OCI-LY7 (cell line): ENCODE measurements at places on chromosomes 11 and 22. TPM values are rescaled to one million over a fixed set of nuclear protein-coding genes. Genes with fewer than 3 reads are reported as not detected.

Gene MIAT
- 4.1 and 5.2 TPM in 2 replicates for total RNA-seq

GRCh38 chr11:64643256-64643881 is 52.3 kb downstream of the SLC22A12 start:
- DNase-seq = no peak

DNA sequence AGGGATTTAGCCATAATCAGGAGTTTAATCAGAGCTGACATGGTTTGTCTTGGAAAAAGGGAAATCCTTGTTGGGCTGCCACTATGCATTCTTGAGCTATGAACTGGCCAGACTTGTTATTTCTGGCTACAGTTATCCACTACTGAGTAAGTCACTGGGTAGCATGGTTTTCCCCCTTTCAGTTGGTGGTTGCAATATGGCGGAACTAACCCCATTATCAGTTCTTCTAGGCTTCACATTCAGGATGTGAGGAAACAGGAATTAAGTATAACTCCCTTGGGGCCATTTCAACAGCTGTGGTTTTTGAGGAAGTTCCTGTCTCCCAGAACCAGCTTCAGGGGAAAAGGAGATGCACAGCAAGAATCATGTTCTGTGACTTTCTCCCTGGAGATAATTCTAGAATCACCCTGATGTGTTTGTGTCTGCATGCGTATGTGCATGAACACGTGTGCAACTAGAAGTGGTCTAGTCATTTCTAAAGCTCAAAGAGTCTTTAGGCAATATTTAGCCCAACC is 103.0 kb upstream of the CD44 start:
- DNase-seq = peak; percentile 29

DNA sequence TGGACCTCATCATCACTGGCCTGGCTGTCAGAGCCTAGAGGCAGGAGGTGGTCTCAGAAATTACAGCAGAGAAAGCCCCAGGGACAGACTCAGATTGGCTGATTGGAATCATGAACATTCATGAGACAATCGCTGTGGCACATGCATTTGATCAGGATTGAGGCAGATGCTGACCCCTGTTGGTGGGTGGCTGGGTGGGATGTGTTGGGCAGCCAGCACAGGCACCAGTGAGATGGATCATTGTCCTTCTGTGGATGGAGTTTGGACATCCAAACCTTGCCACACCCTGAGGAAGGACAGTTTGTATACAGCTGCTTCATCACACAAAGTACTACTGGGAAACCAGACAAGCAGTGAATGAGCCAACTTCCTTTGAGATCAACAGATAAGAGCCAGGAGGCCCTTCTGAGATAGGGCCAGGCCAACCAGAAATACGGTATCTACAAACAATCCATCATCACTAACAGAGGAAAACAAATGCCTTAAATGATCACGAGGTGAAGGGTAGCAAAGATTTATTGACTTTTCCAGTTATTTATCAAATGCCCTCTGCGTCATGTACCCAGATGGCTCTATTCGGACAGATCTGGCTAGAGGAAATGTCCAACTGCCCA is 17.3 kb downstream of the COMMD9 start:
- no peak for DNase-seq

DNA sequence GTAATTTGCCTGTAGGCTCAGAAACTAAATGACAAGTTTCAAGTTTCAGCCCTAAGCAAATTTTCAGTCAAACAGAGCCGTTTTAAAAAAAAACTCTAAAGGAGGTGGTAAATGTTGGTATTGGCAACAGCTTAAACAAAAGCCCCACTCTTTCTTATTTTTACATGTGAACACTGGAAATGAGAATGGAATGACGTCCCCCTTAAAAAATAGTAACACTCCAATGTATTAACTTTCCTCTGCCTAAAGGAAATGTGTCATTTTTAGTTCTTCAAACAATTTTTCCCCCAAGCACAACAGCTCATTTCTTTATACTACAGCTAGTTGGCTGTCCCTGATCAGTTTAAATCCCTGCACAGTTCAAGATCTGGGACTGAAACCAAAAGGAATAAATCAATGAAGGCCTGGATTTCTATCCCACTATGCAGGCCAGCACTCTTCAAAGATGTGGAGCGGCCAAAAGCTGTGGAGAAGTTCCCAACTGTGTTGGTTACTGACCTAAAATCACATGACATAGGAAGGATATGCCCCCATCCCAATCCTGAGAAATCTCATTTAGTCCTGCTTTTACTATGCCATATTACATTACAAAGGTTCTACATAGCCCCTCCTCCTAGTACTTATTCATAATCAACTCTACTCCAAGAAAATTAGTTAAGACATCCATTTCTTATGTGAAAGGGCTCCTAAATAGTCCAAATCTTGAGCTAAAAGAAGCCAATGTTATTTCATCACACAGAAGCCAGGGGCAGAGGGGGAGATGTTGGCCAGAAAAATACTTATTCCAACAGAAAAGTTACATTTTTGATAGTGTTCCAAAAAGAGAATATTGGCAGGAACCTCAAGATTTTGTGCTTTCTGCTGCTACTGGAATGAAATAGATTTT is 95.9 kb downstream of the CADM1 start:
- DNase-seq = no peak

Gene NXPE4
- total RNA-seq = not detected in 2 replicates

DNA sequence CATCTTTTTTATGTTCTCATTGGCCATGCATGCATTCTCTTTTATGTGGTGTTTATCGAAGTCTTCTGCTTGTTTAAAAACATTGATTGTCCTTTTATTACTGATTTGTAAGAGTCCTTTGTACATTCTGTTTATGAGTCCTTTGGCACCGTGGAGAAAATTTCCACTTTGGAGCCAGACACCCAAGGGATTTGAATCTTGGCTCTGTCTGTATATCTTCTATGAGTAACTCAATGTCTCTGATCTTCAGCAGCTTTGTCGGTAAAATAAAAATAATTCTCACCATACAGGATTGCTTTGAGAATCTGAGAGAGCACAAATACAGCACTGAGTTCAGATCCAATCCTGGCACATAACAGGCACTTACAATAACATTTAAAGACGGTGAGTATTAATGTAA is 12.8 kb upstream of the SORL1 start:
- DNase-seq = no peak

Gene LGALS1
- 57.2 and 57.3 TPM in 2 replicates for total RNA-seq

GRCh38 chr11:116993599-116993998 is 104.6 kb downstream of the SIK3 start:
- peak; percentile 45 for DNase-seq

DNA sequence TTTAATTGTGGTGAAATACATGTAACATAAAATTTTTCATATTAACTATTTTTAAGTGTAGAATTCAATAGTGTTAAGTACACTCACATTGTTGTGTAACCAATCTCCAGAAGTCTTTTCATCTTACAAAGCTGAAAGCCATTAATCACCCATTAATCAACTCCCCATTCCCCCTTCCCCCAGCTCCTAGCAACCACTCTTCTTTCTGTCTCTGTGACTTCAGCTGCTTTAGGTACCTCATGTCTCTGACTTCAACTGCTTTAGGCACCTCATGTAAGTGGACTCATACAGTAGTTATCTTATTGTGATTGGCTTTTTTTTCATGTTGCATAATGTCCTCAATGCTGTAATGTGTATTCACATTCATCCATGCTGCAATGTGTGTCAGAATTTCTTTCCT is 150.8 kb upstream of the NTM start:
- no peak for DNase-seq

Gene MAPK12
- total RNA-seq = 84.9 and 90.1 TPM in 2 replicates

Gene HOATZ
- not detected in 2 replicates for total RNA-seq

Gene RASD2
- 0.11 TPM in 1 of 2 replicates, not detected in the other for total RNA-seq

- DNase-seq = no peak
Measured at GRCh38 chr11:103928802-103929161, 107.7 kb upstream of the DDI1 start.

- no peak for DNase-seq
Measured at GRCh38 chr11:33703788-33704187, 3.2 kb upstream of the C11orf91 start.

- no peak for DNase-seq
Measured at GRCh38 chr11:94549146-94549545, 5.4 kb downstream of the FUT4 start.

Gene NFAM1
- total RNA-seq = 0.88 and 1.1 TPM in 2 replicates

DNA sequence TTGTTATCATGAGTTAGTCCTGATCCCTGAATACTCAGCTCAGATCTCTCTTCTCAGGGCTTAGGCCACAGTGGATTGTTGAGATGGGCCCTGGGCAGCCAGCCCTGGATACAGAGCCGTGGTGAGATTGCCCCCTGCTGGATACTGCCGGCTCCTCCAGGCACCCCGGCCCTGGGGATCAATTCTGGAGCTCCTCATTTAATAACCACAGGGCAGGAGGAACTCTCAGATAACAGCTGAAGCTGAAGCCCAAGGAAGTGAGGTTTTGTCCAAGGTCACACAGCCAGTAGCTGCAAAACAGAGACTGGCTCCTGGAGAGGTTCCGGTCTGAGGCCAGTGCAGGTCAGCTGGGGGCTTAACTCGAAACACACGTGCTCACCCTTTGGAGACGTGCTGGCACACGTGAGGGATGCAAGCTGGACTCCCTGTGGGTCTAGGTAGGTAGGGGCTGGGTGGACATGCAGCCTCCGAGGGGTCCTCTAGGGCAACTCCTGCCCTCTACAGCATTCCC is 16.0 kb downstream of the USH1C start:
- DNase-seq = peak; percentile 51

Gene CCDC188
- total RNA-seq = not detected in 2 replicates

DNA sequence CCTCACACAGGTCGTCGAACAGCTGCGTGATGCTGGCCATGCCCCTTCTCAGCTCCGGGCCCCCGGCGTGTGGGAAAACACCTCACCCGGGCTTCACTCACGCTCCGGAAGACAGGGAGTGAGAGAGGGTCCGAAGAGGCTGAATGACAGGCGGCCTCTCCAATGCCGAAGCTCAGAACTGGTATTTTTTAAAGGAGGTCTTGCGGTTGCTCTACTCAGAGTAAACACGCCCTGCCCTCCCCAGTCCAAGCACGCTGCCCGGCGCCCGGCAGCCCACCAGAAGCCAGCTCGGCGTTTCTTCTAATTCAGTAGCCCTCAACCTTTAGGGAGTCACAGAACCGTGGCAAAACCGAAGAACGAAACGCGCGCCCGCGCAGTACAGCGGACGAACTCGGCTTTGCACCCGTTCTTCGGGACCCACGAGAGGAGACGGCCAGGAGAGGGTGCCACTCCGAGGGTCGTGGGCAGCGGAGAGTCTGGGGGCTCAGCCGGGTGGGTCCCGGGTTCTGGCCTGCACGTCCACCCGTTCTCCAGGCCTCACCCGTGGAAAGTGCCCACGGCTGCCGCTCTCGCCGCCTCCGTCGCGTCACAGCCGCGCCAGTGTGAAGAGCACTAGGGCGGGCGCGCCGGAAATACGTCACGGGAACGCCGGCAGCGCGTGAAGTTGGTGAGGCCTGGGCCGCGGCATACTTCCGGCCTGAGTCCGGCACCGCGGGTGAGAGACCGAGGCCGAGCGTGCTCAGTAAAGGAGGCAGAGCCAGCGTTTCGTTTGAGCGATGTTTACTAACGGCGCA is at the start of gene TUBGCP6:
TUBGCP6 (minus strand) TSS at position 604 of the 794 bp plus-strand sequence; CDS start at position 40, 564 bp downstream.
- peak; percentile 94 for DNase-seq

Gene TOB2
- 19.9 and 27.0 TPM in 2 replicates for total RNA-seq

DNA sequence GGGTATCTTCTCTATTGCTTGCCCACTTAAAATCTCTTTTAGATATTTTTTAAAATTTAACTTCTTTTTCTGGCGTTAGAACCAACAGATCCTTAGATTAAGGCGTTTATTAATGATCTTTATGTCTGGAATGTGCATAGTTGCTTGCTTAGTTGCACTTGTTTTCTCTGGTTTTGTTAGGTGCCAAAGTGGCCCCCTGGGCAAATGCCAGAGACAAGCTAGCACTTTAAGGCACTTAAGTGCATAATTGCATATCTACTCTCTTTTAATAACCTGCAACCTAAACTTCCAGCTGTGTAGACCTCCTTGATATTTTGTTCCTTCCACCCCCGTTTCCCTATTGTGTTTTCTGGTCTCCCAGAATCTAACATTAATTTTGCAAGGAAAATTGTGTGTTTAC is 3.3 kb downstream of the RBM4 start:
- no peak for DNase-seq

- DNase-seq = no peak
Measured at GRCh38 chr11:7924536-7924935, 6.5 kb downstream of the OR10A6 start.

Gene OR6A2
- total RNA-seq = 2.2 and 2.4 TPM in 2 replicates
